ENCODE measurements at places on chromosomes 3 and 15.
A peak's percentile ranks its signal among the peaks of the same experiment; 100 is the strongest.

- no peak for DNase-seq
Observed at GRCh38 chr15:58487041-58487723, 55.4 kb downstream of the LIPC start.

DNA sequence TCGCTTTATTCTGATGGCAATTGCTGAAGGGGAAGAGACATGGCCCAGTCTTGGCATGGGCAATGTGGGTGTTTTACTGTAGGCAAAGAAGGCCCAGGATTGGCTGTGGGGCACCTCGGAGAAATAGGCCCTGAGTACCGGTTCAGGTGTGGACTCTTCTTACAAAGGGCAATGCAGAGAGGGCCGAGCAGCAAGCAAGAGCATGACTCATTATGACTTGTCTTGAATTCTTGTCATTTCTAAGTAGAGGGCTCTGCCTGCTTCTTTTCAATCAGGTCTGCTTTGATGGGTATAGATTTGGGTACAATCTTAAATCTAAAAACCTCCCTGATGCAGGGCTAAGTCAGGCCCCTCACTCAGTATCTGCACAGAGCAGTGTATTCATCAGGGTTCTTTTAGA, 14.8 kb upstream of the BUB1B start:
- DNase-seq = no peak

- DNase-seq = no peak
Observed at GRCh38 chr15:44315126-44315525, 26.6 kb downstream of the GOLM2 start.

- no peak for DNase-seq
Observed at GRCh38 chr3:112500621-112501020, 1.3 kb upstream of the BTLA start.

- DNase-seq = no peak
Observed at GRCh38 chr15:66746231-66746605, 44.2 kb downstream of the SMAD6 start.

DNA sequence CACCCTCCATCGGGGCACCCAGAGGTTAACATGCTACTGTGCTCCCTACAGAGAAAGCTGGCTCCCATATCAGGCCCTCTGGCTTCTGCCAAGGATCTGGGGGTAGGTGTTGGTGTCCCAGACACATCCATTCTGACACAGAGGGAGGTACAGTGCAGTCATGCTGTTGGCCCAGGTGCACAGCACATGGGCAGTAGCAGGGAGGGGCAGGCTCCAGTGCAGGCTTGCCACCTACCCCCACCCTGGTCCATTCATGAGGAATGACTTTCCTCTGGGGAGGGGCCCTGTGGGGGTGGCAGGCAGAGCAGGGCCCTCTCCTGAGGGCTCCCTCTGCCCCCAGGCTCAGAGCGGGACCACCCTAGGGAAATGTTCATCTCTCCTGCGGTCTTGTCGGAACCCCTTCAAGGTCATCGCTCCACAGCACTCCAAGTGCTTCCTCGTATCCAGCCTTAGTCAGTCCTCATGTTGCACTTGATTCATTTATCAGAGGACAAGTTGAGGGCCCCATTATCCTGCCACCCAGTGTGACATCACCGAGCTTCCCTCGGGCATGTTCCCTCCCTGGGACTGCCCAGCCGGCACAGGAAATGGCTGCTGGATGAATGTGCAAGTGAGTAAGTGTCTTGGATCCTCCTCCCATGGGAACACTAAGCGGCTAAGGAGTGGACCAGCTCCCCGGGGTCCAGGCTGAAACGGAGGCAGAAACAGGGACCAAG, 10.0 kb downstream of the DUSP7 start:
- no peak for DNase-seq

GRCh38 chr15:44215594-44215993, 20.5 kb upstream of the FRMD5 start:
- DNase-seq = no peak

DNA sequence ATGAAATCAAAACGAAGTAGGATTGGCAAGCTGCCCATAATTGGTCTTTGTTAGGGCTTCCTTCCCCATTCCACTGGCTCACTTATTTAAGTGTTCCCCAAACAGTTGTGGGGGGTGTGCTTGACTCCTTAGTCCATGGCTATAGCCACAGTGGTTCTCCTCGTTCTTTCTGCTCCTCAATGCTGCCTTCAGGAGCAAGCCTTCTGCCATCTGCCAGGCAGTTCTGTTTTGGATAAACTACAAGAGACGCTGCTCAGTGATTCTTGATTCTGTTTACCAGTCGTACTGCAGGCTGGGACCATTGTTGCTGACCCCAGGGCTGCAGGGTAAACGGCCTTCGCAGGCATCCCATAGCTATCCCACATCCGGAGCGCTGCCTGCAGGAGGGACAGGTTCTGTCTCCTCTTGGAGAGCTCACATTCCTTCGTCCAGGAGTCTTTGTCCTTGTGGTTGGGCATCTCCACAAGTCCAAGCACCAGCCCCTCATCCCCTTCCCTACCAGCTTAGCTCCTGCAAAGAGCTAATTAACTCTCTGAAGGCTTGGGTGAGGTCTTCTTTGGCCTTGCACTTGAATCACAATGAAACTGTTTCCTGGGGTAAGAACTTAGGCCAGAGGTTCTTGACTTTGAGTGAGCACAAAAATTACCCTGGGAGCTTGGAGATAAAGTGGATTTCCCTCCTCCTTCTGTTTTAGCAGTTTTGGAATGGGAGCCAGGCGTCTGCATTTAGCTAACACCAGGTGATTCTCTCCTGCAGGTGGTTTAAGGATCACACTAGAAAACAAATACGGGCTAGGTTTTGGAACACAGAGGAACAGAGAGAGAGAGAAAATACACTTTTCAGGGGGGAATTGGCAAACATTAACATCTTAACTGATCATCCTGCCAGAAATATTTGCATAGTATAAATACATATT, 114.9 kb downstream of the SV2B start:
- no peak for DNase-seq

GRCh38 chr3:69538281-69538680, 152.4 kb upstream of the FRMD4B start:
- DNase-seq = no peak

GRCh38 chr15:32993285-32993684, 201.2 kb downstream of the FMN1 start:
- no peak for DNase-seq

DNA sequence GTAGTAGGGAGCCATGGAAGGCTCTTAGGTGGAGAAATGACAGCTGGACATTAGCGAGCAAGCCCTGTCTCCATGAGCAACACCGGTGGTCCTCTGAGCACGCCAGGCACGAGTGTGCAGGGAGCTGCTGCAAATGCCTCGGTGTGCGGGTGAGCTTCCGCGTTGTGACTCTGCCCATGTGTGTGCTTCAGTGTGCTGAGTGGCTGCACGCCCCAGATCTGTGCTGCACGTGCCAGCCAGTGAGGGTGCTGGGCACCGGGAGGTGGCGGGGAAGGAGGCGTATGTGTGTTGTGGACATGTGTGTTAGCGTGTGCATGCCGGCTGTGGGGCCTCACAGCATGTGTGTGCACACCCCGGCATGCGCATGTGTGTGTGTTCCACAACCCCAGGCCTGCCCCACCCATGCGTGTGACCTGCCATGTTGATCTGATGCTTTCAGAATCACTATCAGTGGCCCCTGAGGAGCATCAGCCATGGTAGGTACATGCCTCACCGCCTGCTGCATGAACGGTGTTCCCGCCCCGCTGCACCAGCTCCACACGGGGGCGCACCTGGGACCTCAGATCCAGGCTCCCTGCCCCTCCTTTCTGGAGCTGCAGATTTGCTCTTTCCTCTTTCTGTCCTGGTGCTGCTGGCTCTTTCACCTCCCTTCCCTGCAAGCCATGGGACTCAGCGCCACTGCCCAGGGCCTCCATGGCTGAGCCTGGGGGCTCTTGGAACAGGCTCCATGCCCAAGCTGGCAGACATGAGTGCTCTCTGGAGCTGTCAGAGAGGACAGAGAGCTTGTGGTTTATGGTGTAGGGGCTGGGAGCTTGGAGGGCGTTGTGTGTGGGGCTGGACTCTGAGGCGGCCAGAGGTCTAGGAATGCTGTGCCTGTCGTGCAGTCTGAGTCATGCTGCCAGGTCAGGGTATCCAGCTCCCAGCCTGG, 169.4 kb downstream of the TBC1D2B start:
- peak; percentile 25 for DNase-seq

DNA sequence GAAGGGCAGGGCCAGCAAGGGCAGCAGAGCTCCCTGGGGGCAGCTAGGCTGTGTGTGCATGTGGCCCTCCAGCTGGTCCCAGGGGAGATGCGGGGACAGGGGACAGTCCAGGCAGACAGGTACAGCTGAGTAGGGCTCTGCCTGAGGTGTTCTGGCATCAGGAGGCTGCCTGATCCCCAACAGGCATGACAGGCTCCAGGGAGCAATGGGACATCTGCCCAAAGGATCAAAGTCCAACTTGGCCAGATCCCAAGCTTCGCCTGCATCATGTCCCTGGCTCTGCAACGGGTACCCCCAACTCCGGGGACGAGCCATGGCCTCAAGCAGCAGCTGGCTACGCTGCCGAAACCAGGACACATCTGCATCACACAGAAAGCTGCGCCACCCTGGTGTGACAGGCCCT, 21.8 kb downstream of the ATRIP start:
- peak; percentile 31 for DNase-seq

GRCh38 chr3:126517291-126517951, at the start of gene UROC1:
Gene UROC1 (minus strand): TSS chr3:126517773. CDS start chr3:126517719, 54 bp downstream.
- DNase-seq = no peak

- DNase-seq = no peak
Observed at GRCh38 chr3:196688349-196688748, 23.7 kb downstream of the CEP19 start.

DNA sequence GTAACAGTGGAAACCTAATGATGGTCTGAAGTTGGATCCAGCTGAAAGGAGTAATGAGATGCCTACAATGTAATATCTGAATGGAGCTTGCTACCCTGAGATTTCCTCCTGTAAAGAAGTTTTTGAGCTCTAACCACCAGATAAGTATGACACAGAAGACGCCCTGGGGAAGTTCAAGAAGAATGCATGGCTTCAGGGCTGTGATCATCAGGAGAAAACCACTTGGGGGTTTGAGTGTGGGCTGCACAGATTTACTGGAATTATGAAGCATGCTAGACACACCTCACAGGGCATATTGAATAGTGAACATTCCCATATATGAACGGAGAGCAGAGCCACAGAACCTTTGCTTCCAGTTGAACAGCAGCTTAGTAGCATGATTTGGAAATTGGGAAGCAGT, 10.6 kb upstream of the CCDC80 start:
- no peak for DNase-seq
